Stimulated activated naive CD8-positive, alpha-beta T cell treated with anti-CD3 and anti-CD28 coated beads, Interleukin-15, Interleukin-2, amounts not matched to agents 100 U/mL and 50 U/mL, for 24 hours (primary cell): ENCODE measurements at places on chromosomes 3 and 15.
A peak's percentile ranks its signal among the peaks of the same experiment; 100 is the strongest.

- peak; percentile 15 for DNase-seq
Observed at GRCh38 chr3:100634493-100635272, 25.3 kb downstream of the ADGRG7 start.

DNA sequence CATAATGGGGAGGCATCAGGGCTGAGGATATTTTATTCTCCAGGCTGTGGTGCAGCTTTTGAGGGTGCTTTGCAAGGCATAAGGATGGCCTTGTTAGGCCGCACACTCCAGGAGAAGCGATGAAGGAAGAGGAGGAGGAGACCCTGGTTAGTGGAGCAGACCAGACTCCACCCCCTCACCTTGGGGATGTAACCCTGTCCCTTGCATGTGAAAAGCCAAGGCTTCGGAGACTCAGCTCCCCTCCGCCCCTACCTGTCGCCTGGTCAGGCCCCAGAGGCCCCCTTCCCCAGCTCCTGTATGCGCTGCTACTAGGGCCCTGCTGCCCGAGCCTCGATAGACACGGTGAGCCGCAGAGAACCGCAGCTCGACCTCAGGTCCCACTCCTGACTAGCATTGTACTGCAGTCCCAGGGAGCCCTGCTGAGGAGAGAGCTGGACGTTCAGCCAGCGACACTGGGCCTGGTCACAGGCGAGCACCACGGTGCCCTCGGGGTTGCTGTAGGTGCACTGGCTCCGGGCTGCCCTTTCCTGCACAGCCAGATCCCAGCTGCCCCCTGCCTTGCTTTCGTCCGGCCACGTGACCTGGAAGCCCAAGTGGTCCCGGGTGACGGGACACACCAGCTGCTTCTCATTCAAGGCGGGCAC, 10.2 kb downstream of the CPN2 start:
- DNase-seq, result no peak

GRCh38 chr3:94985778-94986177, 922.9 kb downstream of the NSUN3 start:
- DNase-seq, result no peak

DNA sequence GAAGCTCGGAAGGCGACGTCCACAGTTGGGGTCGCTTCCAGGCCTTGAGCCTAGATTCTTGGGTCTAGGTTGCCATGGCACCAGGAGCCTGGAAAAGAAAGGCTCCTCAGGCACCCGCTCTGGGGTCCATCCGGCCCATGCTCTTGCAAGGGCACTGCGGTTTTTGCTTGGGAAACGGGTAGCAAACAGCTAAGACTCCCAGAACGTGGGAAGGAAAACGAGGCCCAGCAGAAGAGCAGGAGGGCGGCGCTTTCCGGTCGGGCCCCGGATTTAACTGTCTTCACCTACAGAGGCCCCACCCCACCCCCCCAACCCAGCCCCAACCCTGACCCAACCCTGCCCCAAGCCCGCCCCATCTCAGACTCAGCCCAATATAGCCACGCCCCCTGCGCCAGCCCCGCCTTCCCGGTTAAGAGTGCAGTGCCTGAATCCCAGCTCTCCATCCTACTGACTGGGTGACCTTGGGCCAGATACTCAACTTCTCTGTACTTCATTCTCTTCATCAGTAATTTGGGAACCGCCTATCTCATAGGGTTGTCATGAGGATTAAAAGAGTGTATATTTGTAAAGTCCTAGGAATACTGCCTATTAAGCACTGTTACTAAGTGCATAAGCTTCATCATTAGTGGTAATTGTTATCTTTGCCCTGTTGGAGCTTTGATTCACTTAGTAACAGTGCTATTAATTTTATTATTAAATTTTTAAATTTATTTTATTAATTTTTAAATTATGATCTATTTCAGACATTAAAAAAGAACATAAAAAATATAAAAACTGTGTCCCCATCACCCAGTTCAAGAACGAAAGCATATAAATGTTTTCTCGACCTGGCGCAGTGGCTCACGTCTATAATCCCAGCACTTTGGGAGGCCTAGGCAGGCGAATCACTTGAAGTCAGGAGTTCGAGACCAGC, 28.4 kb upstream of the SMAD6 start:
- DNase-seq, result peak; percentile 67

GRCh38 chr3:3998140-3998922, 199.1 kb downstream of the LRRN1 start:
- DNase-seq, result peak; percentile 15

DNA sequence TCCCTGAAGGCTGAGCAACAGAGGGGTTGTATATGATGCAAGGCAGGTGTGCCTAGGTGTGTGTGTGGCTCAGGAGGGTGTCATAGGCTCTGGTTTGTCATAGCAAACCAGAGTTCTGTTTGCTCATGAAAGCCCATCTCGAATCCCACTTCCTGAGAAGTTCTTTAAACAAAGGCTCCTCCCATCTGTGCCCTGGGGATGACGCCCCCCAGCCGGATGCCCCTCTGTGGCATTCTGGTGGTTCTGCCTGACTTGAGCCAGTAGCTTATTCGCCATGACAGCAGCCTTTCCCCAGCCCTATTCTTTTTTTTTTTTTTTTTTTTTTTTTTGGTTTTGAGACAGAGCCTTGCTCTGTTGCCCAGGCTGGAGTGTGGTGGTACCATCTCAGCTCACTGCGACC, 45.4 kb downstream of the PDIA5 start:
- DNase-seq, result no peak

DNA sequence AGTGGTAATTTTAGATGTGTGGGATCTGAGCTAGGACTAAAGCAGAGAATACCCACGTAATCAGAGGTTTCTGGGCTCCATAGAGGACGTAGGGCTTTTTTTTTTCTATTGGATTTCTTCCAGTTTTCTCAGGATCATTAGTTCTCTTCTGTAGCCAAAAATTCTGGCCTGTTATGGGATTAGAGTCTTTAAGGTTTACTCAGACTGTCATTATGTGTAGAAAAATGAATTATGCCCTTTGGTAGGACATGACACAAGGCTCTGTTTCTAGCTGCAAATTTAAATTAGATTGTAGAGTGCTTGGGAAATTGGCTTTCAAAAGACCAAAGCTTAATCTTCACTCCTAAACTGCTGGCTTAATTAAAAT, 1.9 kb downstream of the SETD5 start:
- no peak for DNase-seq

DNA sequence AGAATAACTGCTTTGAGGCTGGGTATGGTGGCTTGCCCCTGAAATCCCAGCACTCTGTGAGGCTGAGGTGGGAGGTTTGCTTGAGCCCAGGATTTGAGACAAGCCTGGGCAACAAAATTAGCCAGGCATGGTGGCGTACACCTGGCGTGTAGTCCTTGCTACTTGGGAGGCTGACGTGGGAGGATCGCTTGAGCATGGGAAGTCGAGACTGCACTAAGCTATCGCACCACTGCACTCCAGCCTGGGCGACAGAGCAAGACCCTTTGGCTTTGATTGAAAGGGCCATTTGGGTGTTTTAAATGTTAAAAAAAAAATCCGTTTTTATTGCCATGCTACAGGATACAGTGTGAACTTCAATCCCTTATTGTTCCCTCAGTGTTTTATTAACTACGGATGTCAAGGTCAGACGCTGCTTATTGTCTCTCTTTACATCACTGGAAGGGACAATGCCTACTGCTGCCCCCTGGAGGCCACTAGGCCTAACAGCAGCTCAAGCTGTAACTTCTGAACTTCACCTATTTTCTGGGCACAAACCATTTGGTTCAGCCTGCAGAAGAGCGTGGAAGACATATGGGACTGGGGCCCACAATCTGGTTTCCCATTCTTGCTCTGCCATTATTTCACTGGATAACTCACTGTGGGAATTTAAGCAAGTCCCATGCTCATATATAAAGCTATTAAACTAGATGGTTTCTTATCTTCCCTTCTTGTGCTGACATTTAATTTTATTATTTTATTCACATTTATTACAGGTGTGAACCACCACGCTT, 15.3 kb upstream of the IREB2 start:
- DNase-seq, result peak; percentile 70
